Breast epithelium (tissue), 4 donors: ENCODE measurements at places on chromosomes 4 and X.

DNA sequence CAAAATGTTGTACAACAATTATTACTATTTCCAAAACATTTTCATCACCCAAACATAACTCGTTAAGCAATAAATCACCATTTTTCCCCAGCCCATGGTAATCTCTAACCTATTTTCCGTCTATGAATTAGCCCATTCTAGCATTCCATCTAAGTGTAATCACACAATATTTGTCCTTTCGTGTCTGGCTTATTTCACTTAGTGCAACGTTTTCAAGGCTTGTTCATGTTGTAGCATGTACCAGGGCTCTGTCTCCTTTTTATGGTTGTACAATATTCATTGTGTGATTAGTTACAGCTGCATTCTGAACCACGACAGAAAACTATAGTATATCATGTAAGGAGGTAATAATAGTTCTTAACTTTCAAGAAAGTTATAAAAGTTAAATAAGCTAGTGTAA, 656.0 kb upstream of the HS3ST1 start:
- no peak for DNase-seq

GRCh38 chrX:119062750-119063374, 9.9 kb upstream of the CT47C1 start:
- no peak for DNase-seq

DNA sequence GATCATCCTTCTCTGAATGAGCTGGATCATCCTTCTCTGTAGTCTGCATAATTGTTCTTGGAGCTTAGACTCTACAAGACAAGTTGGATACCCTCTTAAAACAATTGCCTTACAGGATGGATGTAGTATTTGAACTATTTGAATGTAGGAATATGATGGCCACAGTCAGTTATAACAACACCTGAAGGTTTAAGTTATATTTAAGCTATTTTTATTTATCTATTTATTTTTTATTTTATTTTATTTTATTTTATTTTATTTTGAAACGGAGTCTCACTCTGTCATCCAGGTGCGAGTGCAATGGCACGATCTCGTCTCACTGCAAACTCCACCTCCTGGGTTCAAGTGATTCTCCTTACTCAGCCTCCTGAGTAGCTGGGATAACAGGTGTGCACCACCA, 149.9 kb upstream of the SLIT2 start:
- no peak for DNase-seq

GRCh38 chr4:169269916-169270809, 593 bp downstream of the SH3RF1 start:
- no peak for DNase-seq

GRCh38 chr4:119765951-119766350, 137.3 kb upstream of the PDE5A start:
- no peak for DNase-seq

GRCh38 chrX:139795196-139795595, 87.2 kb upstream of the MCF2 start:
- no peak for DNase-seq

DNA sequence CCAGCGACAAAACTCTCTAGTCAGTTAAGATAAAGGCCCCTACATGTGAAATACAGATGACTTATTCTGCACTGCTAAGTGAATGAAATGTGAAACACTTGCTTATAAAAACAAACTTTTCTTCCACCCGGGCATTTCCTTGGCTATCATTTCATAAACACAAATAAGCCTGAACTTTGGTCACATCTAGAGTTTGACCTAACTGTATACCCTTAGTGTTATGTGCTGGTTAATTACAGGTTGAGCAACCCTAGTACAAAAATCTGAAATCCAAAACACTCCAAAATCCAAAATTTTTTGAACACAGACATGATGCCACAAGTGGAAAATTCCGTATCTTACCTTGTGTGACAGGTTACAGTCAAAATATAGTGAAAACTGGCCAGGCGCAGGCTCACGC, 45.9 kb downstream of the SAT1 start:
- no peak for DNase-seq

DNA sequence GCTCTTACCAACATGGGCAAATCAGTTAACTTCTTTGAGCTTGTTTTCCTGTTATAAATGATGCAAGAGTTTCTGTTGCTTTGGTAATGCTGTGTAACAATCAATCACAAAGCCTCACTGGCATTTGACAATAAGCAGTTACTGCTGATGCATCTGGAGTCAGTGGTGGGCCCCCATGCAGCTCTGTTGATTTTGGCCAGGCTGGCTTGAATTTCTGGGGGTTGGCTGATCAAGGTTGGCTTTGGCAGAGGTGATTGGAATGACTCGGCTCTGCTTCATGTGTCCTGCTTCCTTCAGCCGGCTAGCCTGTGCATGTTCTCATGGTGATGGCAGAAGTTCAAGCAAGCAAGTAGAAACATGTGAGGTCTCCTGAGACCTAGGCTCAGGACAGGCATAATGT, 90.4 kb downstream of the PHEX start:
- DNase-seq, result peak; percentile 64

GRCh38 chr4:122476126-122476525, 19.6 kb upstream of the IL2 start:
- no peak for DNase-seq

DNA sequence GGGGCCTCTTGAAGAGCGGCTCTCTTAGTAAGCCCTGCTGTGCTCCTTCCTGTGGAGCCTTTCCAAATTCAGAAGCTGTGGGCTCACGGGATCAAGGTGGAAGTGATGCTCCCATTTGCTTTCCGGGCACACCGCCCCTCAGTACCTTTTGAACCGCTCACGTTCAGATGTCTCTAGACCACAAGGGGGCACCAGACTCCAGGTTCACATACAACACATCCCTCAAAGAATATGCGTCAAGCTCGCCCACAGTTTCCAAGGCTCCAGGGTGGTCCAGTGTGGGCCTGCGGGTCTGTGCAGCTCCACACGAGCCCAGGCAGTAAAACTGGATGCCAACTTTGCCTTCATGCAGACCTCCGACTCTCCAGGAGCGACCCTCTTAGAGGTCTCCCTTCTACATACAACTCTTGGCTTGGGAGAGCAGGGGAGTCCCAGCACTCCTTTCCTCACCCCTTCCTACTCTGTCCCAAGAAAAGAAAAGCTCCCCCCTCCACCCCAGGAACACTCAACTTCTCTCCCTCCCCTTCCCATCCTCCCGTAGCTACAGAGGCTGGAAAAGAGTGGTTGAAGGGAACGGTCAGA, 11.0 kb downstream of the SUPT20HL1 start:
- DNase-seq, result no peak

DNA sequence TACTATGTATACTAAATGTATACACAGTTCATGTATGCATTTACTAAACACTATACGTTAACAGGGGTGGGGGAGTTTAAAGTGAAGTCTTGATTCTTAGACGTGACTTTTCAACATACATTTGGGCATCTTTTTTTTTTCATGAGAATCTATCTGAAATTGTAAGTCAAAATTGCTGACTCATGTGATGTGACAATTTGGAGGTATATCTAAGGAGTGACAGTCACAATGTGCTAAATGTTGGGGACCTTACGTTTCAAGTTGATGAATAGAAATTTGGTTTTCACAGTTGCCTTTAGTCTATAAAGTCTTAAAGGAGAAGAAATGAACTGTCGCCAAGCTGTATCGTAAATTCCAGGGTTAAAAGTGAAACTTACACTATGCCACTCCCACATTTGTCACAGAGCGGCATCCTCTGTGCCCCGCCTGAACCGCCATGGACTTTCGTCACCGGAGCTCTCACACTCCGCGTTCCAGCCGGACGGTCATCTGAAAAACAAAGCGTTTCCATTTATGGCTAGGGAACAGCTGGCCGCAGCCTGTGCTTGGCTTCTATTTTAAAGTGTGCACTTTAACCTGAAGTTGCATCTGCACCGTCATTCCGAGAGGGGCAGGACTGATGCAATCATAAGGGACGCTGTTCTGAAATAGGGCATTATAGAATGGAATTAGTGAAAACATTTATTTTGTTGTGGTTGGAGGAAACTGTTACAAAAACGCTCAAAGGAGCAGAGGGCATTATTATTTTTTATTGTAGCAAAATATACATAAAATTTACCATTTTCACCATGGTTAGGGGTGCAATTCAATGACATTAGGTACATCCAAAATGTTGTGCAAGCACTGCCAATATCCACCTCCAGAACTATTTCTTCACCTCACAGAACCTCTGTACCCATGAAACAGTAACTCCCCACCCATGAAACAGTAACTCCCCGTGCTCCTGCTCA, 30.9 kb downstream of the PDLIM3 start:
- no peak for DNase-seq
